ENCODE measurements at places on chromosomes 4 and X.
A peak's percentile ranks its signal among the peaks of the same experiment; 100 is the strongest.

DNA sequence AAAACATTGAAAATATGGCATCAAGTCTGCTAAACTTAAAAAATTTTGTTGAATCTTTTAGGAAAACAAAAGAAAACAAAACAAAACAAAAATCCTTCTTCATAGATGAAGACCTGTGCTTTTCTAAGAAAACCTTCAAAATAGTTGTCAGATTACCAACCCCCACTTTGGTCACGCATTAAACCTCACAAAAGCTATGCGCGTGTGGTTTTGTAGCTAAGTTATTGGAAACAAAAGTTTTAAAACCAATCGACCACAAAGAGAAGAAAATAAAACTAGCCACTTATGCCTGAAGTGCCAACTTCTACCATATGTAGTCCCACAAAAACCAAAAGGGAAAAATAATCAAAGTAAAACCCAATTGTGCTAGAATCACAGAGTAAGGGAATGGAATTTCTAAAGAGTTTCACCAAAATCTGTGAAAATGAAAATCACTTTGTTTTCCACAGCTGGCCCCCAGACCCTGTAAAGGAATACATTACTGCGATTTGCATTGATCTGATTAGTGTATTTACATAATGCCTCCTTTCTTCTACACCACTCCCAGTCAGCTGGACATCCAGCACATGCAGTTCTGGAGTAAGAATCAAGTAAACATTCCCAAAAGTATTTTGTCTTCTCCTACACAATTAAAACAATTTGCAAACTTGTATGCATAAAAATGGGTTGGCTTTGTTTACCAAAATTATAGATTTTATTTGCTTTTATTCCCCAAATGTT lies 330.1 kb upstream of the DKK2 start:
- DNase-seq, result no peak

- no peak for DNase-seq
Measured at GRCh38 chr4:169506903-169507302, 105.5 kb downstream of the NEK1 start.

- no peak for DNase-seq
Measured at GRCh38 chr4:37584071-37584470, 102.1 kb downstream of the RELL1 start.

DNA sequence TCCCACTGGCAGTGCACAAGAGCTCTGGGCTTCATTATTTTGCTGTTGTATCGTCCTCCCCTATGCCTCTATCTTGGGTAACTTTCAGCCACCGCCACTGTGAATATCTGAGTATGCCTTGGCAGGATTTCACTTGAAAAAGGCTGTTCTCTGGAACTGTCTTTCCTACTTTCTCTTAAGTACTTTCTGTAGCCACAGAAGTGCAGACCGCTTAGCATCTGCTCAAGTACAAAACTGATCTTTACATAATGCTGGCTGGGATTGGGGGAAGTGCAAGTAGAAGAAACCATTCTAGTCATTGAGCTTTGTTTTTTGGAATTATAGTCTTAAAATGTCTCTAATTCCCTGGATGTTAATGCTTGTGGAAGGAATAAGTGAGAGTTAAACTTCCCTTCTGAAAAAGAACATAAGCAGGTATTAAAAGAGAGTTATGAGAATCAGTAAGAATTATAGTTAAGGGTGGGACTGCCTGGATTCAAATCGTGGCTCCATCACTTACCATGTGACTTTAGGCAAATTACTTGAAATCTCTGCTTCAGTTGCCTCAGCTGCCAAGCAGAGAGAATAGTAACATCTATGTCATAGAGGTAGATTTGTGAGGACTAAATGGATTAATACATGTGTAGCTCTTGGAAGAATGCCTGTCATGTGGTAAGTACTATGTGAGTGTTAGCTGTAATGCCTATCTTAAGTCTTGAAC lies 77.5 kb downstream of the MID1IP1 start:
- no peak for DNase-seq

DNA sequence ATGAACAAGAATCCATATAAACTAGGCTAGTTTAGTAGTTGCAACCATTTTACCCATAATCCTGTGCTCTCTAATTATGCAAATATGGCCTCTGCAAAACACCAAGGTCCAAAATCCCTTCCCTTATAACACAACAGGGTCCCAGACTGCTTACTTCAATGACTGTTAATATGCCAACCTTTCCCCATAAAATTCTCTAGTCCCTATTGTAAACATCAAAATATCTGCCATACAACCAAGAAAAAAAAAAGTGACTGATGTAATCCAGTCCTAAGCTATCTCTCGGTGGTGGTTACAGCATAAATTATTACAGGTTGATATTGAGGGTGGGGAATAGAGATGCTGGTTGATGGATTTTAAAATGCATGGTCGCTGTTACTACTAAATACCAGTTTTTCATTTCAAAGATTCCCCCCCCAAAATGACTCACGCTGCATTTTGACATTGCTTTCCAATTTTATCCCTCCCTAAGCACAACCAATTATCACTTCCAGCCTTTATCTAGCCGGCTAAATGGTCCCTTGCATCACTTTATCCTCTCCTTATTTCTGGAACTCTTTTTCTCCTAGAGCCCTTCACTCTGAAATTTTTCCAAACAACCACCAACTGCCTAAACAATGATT lies 44.8 kb downstream of the TSPAN5 start:
- no peak for DNase-seq

- no peak for DNase-seq
Measured at GRCh38 chrX:78182881-78183280, 43.4 kb upstream of the TAF9B start.

DNA sequence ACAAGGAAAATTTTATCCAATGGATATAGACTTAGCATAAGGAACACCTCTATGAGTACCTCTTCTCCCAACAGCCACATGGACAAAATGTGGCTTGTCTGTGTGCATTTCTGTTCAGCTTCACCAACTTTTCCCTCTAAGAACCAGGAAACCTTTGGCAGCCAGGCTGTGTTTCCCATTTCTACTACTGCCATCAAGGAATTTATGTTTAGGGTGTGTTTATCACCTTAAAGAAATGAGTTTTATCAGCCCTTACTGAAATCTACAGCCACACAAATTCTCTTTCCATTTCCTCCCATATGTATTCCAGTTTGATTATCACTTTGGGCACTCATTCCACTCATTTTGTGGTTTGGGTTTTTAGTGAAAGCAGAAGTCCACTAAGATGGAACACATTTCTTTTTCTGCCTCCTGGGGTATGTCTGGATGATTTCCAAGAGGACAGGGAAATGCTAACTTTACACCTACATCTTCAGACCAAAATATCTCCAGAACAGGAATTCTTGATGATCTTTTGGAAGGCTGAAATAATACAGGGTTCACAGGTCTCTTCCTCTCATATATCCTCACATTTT lies 82.6 kb upstream of the MAOA start:
- DNase-seq, result no peak

- no peak for DNase-seq
Measured at GRCh38 chr4:152485726-152486276, 50.1 kb downstream of the FBXW7 start.

GRCh38 chrX:56797574-56798338 lies 68.7 kb downstream of the NBDY start:
- no peak for DNase-seq

GRCh38 chrX:136812286-136812685 lies 31.6 kb upstream of the ARHGEF6 start:
- no peak for DNase-seq

GRCh38 chr4:88276952-88277710 lies 7.2 kb downstream of the PPM1K start:
- no peak for DNase-seq

DNA sequence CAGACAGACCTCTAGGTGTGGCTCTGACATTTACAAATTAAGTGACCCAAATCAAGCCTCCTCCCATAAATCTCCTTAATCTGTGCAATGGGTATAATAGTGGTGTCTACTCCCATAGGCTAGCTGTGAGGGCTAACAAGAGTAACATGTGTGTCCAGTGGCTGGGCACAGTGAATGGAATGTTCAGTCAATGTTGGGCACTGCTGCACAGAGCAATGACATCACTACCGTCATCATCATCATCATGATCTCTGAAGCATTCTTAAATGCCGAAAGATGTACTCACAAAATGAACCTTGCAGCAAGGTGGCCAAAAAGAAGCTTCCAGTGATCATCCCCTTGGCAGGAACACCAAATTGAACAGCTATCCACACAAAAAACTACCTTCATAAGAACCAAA lies 43.5 kb downstream of the CHRNA9 start:
- DNase-seq, result no peak

DNA sequence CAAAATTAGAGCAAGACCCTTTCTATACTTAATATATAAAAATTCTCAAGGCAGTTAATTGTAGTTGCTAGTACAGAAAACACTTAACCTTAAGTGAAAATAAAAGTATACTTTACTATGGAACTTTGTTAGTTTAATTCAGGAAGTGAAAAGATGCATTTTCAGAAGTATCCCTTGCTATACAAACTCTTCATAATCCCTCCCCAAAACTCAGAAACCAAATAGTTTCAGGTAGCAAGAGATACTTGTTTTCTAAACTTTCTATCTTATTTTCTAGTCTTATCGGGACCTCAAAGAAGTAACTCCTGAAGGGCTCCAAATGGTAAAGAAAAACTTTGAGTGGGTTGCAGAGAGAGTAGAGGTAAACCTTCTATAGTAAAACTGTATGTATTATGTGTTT lies 14.3 kb downstream of the PAICS start:
- no peak for DNase-seq

- DNase-seq, result no peak
Measured at GRCh38 chr4:128161138-128161537, 100.0 kb downstream of the LARP1B start.

- DNase-seq, result no peak
Measured at GRCh38 chr4:168723020-168723419, 226.2 kb downstream of the PALLD start.

GRCh38 chr4:183504930-183505610 lies at the start of gene ING2:
Gene ING2, plus strand, starts transcription at chr4:183505058. Its CDS starts 138 bp downstream, at chr4:183505196.
- DNase-seq, result no peak

GRCh38 chr4:54107951-54108748 lies 8.2 kb downstream of the GSX2 start:
- no peak for DNase-seq

GRCh38 chrX:29044423-29045184 lies 457.4 kb downstream of the IL1RAPL1 start:
- no peak for DNase-seq

GRCh38 chr4:37889849-37890800 lies 759 bp upstream of the TBC1D1 start:
- DNase-seq, result peak; percentile 80

- no peak for DNase-seq
Measured at GRCh38 chr4:165096776-165097175, 15.9 kb downstream of the TMEM192 start.

- DNase-seq, result peak; percentile 84
Measured at GRCh38 chr4:8272472-8273428, 3.2 kb downstream of the HTRA3 start.

DNA sequence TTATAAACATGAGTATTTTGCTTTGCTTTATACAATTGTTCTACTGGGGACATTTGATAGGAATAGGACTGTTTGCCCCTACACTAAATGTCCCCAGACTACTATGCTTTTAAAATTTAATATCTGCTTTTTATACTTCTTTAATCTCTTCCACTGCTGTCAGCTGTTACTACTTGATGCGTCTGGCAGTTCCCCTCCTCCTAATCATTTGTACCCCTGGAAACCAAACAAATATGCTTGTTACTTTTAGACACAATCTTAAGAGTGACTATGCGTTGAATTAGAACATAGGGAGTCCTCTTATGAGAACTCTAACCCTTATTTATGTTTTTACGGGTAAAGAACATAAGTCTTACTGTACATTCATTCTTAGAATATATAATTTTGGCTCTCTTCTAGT lies 145.7 kb downstream of the EDA start:
- DNase-seq, result no peak

- peak; percentile 69 for DNase-seq
Measured at GRCh38 chrX:6187256-6187655, 41.4 kb downstream of the NLGN4X start.

GRCh38 chr4:1043651-1044468 lies 32.4 kb downstream of the FGFRL1 start:
- peak; percentile 72 for DNase-seq

- DNase-seq, result no peak
Measured at GRCh38 chr4:118221227-118221800, 131.5 kb downstream of the PRSS12 start.

- DNase-seq, result no peak
Measured at GRCh38 chrX:71224098-71224708, 1.2 kb downstream of the GJB1 start.

- no peak for DNase-seq
Measured at GRCh38 chr4:97953171-97953941, 189.9 kb downstream of the STPG2 start.

- DNase-seq, result no peak
Measured at GRCh38 chr4:184684491-184685189, 35.1 kb downstream of the PRIMPOL start.

DNA sequence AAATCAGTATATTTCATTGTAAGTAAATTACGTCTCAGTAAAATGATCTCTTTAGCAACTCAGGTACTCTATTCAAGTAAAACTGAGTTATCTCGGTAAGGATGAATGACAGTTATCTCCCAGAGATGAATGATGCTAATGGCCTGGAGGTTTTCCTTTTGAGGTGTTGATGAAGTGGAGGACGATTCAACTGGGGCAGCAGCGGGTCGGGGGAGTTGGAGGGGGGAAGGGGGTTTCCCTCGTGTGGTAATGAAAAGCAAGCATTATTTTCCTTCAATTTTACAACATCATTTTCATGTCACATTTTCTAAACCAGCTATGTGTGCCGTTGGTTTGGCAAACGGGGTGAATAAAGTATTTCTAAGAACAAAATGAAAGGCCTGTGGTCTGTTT lies 92.4 kb upstream of the ATXN3L start:
- no peak for DNase-seq

DNA sequence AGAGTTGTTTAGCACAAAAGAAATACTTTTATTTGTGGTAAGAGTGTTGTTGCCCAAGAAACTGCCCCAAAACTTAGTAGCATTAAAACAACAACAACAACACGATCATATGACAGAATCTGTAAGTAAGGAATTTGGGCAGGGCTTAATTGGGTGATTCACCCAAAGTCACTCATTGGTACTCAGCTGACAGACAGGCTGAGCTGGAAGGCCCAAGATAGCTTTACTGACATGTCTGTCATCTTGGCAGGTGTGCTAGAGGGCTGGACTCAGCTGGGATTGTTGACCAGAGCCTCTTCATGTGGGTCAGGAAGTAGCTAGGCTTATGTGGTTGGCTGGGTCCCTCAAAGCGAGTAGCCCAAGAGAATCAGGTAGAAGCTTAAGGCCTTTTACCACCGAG lies 52.3 kb downstream of the KIAA0232 start:
- no peak for DNase-seq

DNA sequence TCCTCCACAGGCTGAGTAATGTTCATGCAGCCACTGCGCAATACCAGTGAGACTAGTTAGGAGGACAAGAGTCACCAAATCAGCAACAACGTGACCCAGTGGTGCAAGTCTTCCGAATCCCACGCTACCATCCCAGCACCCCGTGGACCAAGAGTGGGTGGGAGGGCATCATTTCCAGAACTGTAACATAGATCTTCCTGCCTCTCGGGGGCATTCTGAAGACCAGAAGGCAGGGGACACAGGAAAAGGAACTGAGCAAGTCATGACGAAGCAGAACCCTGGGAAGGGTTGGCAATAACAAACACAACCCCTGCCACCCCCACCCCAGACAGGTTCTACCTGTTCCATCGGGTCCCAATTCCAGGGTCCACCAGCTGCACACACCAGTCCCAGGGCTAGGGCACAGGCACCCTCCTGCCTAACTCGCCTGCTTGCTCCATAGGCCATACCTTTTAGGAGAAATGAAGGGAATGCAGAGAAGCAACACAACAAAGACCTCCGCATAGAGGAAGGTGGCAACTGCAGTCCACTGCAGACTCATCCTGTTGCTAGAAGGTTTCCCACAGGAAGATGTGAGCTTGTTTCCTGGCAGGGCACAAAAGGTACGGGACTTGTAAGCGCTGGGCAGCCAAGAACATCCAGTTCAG lies 1.4 kb downstream of the BCAP31 start:
- DNase-seq, result peak; percentile 76

- no peak for DNase-seq
Measured at GRCh38 chr4:17492058-17492741, 19.7 kb downstream of the QDPR start.

Data from spleen (tissue), 13 donors.